ENCODE measurements at places on chromosomes 7 and 10. TPM values are rescaled to one million over a fixed set of nuclear protein-coding genes. Genes with fewer than 3 reads are reported as not detected.

GRCh38 chr10:33293531-33294170 is 40.8 kb downstream of the NRP1 start:
- no peak for DNase-seq

DNA sequence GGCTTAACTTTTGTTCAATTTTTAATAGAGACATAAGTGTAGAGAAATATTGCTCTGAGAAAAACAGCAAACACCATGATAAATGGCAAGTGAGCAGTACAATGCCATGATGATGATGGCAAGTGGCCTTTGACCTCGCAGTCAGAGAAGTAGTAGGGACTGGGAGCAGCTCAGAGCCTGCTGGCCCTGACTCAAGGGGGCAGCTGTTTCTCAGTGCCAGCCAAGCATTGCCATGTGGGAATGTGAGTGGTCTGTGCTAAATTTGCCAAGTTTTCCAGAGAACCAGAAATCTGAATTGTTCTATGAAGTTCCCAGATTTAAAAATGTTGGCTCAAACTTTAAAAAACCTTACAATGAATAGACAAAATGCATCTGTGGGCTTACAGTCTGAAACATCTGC is 187.9 kb downstream of the BICC1 start:
- DNase-seq = no peak

- DNase-seq = no peak
These were observed 7.6 kb downstream of the FOXK1 start for GRCh38 chr7:4689668-4690067.

- DNase-seq = no peak
These were observed 42.5 kb downstream of the ASZ1 start for GRCh38 chr7:117384688-117385362.

DNA sequence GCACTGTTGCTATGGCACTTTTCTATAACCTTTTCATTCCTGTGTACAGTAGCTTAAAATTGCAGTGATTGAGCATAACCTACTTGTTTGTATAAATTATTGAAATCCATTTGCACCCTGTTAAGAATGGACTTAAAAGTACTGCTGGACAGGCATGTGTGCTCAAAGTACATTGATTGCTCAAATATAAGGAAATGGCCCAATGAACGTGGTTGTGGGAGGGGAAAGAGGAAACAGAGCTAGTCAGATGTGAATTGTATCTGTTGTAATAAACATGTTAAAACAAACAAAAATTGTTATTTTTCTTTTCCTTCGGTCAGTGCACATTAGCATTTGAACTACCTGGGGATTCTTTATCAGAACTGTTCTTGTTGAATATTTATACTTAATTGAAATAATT is 57.1 kb upstream of the BAMBI start:
- DNase-seq = no peak

- no peak for DNase-seq
These were observed 107.5 kb downstream of the GRB10 start for GRCh38 chr7:50674896-50675835.

GRCh38 chr10:52128056-52128683 is 185.9 kb upstream of the DKK1 start:
- no peak for DNase-seq

- DNase-seq = peak; percentile 66
These were observed 41.4 kb downstream of the COL1A2 start for GRCh38 chr7:94436018-94436604.

DNA sequence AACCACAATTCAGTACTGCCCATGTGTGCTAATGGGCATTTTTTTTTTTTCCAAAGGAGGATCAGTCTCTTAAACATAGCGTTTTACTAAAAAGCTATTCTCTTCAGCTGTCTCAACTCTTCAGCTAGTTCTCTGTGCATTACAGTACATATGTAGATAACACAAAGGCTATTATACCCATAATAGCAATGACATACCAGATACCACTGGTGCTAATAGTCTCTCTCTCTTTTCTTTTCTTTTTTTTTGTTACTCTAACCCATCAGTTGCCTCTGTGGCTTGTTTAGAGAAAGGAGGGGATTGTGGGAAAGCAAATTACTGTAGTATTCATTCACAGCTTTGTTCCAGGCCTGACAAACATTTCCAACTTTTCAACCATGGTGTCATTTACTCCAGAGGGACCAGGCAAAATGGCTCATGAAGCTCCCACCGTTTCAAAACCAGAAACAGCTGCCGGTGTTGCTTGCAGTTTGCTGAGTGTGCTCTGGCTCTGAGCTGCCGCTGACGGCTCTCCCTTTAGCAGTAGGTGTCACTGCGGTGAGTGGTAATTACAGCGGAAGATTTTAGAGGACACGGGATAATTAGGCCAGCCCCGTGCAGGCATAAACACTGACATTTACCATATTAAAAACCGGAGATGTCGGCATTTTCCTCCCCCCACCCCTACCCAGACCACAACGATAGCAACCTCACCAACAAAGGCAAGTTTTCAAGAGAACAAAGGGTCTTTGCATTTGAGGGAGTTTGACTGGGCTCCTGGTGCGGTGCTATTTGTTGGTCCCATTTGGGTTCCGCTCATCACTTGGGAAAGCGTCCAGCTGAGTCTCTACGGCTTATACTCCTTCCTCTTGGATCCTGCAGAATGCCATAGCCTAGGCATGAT is 1005.5 kb downstream of the KCNMA1 start:
- no peak for DNase-seq

GRCh38 chr10:36202881-36203280 is 560.8 kb upstream of the FZD8 start:
- DNase-seq = no peak

GRCh38 chr7:80563561-80564327 is 51.9 kb upstream of the GNAT3 start:
- peak; percentile 3 for DNase-seq

DNA sequence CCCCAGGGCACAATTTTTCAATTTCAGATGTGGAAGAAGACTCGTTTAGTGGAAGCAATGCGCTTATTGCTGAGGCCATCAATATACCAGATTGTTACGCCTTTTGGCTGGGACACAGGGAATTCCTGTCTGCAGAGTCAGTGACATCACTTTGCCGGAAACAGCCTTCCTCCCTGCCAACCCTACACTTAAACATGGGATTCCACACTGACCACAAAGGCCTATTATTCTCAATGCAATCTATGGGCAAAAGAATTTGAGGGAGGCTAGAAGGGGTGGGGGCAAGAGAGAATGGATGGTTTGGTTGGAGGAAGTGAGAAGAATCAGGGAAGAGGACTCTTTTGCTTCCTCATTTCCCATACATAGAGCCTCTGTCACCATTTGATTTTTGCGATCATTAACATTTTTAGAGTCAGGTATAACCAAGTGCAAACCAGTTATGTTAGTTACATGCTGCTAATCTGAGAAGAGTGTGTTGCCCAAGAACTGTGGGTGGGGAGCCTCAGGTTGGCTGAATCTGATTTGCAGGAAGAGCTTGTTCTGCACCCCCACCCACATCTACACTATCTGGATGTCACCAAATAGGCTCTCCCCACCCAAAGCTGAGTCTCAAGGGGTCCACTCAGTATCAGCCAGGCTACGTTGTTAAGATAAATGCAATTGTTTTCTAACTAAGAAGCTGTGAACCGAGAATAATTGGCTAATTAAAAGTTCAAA is 58.2 kb downstream of the ENTPD1 start:
- peak; percentile 64 for DNase-seq

DNA sequence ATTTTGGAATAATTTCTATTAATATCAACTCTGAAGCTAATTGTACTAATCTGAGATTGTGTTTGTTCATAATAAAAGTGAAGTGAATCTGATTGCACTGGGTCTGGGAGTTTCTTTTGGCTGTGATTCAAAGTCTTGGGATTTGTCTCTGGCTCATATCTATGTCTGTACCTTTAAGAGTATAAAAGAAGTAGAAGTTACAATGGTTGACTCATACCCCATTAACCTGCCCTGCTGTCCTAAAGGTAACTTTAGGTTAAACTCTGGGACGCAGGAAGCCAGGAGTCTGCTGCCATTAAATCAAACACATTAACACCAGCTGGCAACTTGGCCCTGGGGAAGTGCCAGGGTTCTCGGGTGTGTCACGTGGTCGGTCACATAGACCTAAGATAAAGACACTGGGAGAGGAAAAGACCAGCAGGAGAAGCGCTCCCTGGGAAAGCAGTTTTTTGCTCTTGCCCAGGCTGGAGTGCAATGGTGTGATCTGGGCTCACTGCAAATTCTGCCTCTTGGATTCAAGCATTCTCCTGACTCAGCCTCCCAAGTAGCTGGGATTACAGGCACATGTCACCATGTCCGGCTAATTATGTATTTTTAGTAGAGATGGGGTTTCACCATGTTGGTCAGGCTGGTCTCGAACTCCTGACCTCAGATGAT is 17.8 kb downstream of the SCD start:
- peak; percentile 75 for DNase-seq

DNA sequence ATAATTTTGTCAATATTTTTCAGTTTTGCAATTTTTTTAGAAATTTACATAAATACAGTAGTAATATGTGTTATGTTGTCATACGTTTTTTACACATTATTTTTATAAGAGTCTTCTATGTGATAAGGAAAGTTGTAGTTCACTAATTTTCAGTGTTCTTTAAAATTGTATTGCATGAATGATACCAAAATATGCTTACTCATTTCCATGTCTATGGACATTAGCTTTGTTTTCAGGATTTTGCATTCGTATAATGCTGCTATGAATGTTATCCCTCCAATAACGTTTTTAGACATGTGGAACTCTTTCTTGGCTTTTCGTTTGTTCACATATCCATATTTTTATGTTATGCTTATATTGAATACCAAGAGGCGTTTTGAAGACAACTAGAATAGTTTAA is 260.0 kb downstream of the ARL4A start:
- DNase-seq = no peak

The DPYSL4 gene
- total RNA-seq = not detected

The ASB10 gene
- total RNA-seq = not detected

The MEST gene
- 76.1 TPM for total RNA-seq

The OR2A1 gene
- total RNA-seq = not detected

Data from Calu3 (cell line).